PC-3 (cell line): ENCODE measurements at places on chromosomes 1 and 21. TPM values are rescaled to one million over a fixed set of nuclear protein-coding genes. Genes with fewer than 3 reads are reported as not detected.

DNA sequence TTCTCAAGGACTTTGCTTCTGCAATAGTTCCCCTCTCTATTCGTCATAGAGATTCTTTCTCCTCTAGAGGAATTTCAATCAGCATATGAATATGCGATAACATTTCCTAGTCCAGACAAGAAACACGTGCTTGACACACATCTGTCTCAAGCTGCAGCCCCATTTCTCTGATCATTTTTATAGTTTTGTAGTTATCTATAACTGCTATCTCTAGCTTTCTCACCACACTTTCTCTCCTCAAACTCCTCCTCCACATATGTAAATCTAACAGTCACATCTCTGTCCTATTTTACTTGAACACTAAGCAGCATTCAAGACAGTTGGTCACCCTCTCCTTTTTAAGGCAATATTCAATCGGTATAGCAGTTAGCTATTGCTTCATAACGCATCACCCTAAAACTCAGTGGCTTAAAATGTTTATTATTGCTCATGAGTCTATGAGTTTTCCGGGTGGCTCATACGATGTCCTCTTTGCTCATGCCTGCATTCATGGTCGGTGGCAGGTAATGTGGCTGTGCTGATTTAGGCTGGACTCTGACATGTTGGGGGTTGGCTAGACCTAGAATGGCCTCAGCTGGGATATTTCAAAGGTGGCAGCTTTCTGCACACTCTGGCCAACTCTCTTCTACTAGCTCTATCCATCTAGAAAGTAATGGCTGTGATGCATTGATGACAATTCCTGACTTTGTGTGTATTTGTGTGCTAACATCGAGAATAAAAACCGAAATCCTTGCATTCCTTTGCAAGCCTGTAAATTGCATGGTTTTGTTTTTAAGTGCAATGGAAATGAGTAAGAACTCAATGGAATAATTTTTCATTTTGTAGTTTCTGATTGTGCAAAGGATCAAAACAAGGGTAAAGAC, 20.6 kb downstream of the ATP6V1G3 start:
- H3K4me3 ChIP-seq = no peak overlapping the region
- no peaks in the 10 kb centered on the region for H3K27me3 ChIP-seq
- no peak overlapping the region for H3K27ac ChIP-seq
- DNase-seq = no peak
- no peaks in the 10 kb centered on the region for H3K4me1 ChIP-seq
- H3K36me3 ChIP-seq = no peaks in the 10 kb centered on the region

- H3K4me3 ChIP-seq = peak within 1 kb of the TSS; percentile 96
- no peak within 1 kb of the TSS for H3K27ac ChIP-seq
- peaks cover 23% of the 10 kb centered on the region for H3K4me1 ChIP-seq
- no peaks in the 10 kb centered on the region for H3K27me3 ChIP-seq
These were observed at the start of gene CCSAP for GRCh38 chr1:229342656-229343569. CCSAP (minus strand) TSS chr1:229343047; CDS start chr1:229342465, 582 bp downstream.

DNA sequence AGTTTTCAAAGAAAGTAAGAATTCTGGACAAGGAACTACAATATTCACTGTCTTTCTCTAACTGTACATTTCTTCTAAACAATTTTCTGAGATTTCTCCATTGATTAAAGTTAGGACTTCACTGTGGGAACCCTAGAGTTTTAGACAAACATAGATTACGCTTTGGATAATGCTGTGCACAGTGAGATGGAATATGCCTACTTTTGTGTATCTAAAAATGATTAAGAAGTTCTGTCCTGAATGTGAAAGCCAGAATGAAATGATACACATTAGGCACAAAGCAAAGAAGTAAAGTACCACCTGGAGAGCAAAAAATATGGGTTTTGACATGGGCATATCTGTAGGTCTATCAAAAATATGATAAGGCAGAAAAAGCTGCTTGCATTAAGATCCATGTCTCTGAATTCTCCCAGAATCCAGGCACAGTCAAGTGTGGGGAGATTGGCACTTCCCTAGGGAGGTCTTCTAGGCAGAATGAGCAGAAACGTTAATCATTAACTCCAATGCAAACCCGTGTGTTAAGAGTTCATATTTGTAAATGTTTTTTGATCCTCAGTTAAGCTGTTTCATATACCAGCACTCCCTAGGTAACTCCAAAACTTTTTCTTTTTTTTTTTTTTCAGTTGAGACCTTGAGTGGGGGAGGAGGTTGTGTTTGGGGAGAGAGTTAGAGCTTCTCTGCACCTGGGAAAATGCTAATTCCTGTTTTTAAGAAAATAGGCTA, 467.1 kb downstream of the LMO4 start:
- H3K4me3 ChIP-seq = peak overlapping the region; percentile 22; the same call in 1 of the 2 replicates
- peaks cover 22% of the 10 kb centered on the region for H3K4me1 ChIP-seq
- peak; percentile 12 for DNase-seq
- H3K27ac ChIP-seq = no peak overlapping the region
- H3K27me3 ChIP-seq = no peaks in the 10 kb centered on the region

- H3K36me3 ChIP-seq = no peaks in the 10 kb centered on the region
- H3K4me3 ChIP-seq = no peak overlapping the region
- H3K4me1 ChIP-seq = peaks cover 7% of the 10 kb centered on the region; the same call in 1 of the 2 replicates
- no peak overlapping the region for H3K27ac ChIP-seq
- no peak for DNase-seq
These were observed 18.4 kb downstream of the PPFIA4 start for GRCh38 chr1:203044546-203045250.

DNA sequence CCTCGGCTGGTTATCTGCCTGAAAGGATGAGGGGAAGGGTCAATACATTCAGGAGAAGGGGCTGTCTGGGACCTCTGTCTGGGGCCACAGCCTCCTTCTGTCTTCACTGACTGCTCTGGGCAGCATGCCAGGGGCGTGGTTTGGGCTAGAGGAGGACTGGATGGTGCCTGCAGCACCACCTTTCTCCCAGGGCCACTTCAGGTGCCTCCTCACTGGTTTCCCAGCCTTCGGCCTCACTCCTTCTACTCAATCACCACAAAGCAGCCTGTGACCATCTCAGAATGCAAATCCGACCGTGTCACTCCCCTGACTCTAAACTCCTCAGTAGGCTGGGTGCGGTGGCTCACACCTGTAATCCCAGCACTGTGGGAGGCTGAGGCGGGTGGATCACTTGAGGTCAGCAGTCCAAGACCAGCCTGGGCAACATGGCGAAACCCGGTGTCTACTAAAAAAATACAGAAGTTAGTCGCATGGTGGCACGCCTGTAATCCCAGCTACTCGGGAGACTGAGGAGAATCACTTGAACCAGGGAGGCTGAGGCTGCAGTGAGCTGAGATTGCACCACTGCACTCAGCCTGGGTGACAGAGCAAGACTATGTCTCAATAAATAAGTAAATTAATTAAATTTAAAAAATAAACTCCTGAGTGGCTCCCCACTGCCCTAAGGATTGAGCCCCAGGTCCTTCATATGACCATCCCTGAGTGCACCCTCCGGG, 50.1 kb upstream of the ECE1 start:
- no peaks in the 10 kb centered on the region for H3K27me3 ChIP-seq
- DNase-seq = peak; percentile 70
- peaks cover 79% of the 10 kb centered on the region for H3K4me1 ChIP-seq
- H3K4me3 ChIP-seq = no peak overlapping the region
- H3K27ac ChIP-seq = no peak overlapping the region

Gene AK2
- 213 and 236 TPM in 2 replicates for total RNA-seq

Gene MSH4
- total RNA-seq = 0.17 TPM in 1 of 2 replicates, not detected in the other

Gene SLC22A15
- total RNA-seq = 2.2 TPM in 2 replicates
